T-cell (primary cell): ENCODE measurements at places on chromosomes 13 and 19.

DNA sequence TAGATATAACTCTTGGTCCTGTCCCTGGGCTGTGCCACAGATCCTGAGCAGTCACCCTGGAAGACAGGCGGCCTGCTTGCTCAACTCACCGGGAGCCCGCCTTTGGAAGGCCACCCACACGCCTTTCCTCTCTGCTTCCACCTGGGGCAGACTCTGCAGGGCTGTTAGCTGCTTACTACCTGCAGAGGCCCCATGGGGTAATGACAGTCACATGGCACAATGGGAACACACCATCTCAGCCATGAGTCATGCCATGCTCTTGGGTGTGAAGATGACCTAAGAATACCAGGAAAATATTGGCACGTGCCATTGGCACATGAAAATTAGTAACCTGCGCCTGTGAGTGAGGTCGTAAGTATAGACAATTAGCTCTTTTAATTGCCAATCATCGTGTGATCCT lies 108.6 kb downstream of the COL4A2 start:
- DNase-seq, result no peak

DNA sequence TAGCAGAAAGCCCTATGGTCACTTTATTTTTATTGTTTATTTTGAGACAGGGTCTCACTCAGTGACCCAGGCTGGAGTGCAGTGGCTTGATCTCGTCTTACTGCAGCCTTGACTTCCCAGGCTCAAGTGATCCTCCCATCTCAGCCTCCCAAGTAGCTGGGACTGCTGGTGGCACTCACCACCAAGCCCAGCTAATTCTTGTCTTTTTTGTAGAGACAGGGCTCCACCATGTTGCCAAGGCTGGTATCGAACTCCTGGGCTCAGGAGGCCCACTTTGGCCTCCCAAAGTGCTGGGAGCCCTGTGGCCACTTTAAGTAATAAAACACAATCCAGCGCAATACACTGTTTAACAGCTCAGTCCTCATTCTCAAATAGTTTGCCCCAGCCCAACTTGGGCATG lies 69.3 kb downstream of the NUFIP1 start:
- DNase-seq, result no peak

- DNase-seq, result no peak
Measured at GRCh38 chr13:93235258-93236015, 8.8 kb downstream of the GPC6 start.

- no peak for DNase-seq
Measured at GRCh38 chr19:48295458-48295857, 25.6 kb downstream of the ZNF114 start.

DNA sequence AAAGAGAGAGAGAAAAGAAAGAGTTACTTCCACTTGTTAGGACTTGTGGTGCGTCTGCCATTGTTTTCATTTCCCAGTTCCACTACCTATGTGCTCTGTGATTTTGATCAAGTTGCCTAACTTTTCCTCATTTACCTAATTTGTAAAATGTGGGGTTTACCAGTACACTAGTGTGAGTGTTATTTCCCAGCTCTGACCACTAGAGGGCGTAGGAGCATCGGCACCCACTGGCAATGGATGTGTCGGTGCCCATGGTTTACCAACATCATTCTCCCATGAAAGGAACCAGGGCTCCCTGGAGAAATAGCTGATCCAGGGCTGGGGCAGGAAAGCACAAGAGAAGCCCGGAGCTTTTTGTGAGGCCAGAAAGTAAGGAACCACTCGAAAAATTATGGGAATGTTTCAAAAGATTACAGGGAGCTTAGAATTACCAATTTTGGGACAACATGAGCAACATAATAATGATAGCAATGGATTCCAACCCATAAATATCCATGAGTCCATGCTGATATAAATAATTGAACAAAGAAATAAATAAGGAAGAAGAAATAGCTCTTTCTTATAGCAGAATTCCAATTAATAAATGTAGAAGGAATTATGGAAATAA lies 15.1 kb upstream of the CEACAM4 start:
- DNase-seq, result peak; percentile 62

GRCh38 chr13:101917475-101917810 lies 465.0 kb downstream of the ITGBL1 start:
- DNase-seq, result no peak
